Amygdala (tissue), 56 donors: ENCODE measurements at places on chromosomes 6 and 20.

- DNase-seq = no peak
Measured at GRCh38 chr6:79240509-79240908, 6.0 kb upstream of the HMGN3 start.

- no peak for DNase-seq
Measured at GRCh38 chr20:5793916-5794315, 43.7 kb downstream of the SHLD1 start.

DNA sequence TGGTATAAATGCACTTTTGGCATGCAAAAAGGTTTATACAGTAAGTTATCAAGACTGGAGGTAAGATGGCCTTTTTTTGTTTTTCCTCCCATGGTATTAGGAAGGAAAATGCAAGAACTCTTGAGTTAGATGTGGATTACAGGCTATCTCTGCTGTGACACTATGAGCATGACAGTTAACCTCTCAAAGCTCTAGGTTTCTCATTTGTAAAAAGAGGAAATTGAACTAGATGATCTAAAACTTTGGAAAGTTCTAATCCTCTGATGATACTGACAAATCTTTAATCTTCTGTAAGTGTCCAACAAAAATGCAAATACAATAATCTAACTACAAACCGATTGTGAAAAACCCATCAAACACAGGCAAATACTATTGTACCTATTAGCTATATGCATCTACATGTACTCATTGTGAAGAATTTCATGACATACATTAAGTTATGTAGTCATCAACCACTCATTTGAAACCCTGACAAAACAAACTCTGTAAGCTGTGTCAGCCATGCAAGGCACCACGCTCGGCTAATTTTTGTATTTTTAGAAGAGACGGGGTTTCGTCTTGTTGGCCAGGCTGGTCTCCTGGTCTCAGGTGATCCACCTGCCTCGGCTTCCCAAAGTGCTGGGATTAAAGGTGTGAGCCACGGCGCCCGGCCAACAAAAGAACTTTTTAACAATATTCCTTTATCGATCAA, 4.2 kb downstream of the CDK19 start:
- no peak for DNase-seq

DNA sequence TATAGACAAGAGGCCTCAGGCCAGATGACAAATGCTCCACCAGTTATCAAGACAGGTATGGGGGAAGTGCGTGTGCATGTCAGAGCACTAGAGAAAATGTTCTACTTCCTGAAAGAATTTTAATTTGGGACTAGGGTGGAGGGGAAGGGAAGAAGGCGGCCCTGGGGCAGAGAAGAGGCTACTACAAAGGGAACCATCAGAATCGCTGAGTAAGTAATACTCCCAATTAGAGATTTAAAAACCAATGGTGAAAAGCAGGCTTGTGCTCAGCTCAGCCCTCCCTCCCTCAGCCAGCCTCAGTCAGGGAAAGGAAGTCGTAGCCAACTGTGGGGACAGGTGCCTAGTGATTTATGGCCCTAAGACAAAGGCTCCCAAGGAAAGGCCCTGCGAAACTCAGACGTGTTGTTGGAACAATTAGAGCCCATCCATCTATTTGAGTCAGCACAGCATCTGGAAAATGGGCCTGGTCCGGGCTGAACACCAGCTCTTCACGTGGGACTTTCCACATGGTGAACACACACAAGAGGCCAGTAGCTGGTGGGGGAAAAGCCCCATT, 15.0 kb upstream of the MAFB start:
- no peak for DNase-seq

DNA sequence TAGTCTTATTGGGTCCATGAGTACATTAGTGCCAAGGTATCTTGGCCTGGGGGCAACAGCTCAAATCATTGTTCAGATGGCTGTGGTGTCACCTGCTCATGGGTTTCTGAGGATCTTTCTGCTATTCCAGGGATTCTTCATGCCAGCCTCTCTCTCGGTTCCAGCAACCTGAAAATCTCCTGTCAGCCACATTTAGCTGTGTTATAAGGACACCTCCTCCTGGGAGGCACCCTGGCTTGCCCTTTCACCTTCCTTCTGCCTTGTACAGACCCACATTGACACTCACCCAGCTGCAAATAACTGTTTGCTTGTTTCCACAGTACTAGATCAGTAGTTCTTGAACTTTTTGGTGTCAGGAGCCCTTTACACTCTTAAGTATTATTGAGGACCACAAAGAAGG, 159.9 kb downstream of the GRM4 start:
- no peak for DNase-seq

GRCh38 chr6:161198176-161198575, 75.7 kb downstream of the AGPAT4 start:
- DNase-seq = no peak

GRCh38 chr20:32167552-32167951, 40.0 kb downstream of the PLAGL2 start:
- DNase-seq = no peak

DNA sequence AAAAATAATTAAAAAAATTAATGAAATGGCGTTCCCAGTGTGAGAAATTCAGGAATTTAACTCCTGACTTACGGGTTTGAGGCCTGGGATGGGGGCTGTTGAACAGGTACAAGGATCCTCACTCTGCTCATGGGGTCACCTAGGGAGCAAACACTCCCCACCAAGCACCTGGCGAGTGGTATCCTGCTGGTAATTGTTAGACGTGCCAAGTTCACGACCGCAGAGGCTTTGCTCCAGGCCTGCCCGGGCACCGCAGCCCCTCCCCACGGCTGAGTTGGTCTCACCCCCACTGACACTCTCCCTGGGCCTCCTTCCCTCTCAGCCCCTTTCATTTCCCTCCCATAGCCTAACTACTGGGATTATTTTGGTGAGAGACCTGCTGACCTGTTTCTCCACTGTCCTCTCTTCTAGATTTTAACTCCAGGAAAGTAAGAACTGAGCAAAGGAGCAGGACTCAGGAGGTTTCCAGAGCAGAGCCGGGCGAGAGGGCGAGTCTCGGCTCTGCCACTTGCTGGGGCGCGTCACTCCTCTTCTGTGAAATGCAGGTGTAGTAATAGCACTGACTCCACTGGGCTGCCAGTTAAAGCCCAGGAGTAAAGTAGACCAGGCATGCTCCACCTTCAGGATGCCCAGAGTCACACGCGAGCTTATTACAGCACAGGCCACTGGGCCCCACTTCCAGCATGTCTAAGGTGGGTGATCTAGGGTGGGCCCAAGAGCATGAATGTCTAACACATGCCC, 22.8 kb downstream of the BMP7 start:
- DNase-seq = no peak

DNA sequence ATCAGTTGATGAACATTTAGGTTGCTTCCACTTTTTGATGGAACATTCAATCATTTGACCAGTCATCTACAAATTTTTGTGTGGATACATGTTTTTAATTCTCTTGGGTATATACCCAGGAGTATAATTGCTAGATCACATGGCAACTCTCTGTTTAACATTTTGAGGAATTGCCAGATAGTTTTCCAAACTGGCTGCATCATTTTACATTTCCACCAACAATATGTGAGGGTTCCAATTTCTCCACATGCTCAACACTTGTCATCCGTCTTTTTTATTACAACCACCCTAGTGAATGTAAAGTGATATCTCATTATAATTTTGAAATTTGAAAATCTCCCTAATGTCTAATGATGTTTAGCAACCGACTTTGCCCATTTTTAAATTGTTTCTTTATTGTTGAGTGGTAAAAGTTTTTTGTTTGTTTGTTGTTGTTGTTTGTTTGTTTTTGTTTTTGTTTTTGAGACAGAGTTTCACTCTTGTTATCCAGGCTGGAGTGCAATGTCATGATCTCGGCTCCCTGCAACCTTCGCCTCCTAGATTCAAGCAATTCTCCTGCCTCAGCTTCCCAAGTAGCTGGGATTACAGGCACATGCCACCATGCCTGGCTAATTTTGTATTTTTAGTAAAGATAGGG, 53.7 kb upstream of the PDYN start:
- no peak for DNase-seq

GRCh38 chr6:140669321-140669720, 1294.9 kb upstream of the CITED2 start:
- DNase-seq = no peak

DNA sequence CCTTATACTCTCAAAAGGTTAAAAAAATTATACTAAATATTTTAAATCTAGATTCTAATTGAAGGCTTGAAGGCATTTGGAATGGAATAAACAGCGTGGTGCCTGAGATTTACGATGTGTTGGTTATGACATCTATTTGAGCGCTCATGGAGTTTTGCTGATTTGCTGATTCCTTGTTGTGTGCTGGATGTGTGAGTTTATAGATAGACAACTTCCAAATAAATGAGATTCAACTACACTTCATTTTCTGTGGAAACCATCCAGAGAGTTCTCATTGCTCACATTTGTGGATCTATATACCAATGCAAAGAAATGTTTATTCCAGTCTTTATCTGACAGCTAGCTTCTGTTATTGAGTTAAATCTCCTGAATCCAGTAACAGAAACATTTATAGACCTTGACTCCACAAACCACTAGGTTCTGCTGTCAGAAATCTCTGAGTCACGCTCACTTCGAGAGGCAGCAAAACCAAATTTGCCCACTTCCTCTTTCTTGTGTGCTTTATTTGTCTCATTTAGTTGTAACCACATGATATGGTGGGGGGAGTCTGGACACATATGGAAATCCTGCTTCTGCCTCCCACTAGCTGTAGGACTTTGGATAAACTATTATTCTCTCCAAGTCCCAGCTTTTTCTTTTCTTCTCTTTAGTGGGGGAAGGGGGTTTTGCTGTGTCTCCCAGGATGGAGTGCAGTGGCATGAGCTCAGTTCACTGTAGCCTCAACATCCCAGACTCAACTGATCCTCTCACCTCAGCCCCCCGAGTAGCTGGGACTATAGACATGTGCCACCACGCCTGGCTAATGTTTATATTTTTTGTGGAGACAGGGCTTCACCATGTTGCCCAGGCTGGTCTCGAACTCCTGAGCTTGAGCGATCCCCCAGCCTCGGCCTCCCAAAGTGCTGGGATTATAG, 54.5 kb downstream of the IPCEF1 start:
- DNase-seq = no peak

- no peak for DNase-seq
Measured at GRCh38 chr6:133106934-133107333, 134.2 kb upstream of the EYA4 start.

DNA sequence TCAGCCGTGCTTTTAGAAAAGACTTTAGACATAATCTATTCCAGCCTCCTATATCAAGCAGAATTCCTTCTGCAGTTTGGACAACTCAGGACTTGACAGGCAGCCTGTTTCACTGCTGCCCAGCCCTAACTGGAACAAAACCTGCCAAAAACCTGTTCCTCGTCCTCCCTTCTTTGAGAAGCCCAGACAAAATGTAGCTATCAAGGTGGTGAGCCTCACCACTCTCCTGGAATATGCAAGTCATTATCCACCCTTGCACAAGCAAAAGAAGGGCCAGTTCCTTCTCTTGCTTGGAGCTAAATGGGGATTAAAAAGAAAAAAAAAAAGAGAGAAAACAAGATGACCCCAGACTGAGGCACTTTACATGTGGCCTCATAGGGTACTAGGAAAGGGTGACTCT, 64.2 kb downstream of the TFAP2A start:
- DNase-seq = no peak

- no peak for DNase-seq
Measured at GRCh38 chr20:43404878-43405277, 52.8 kb upstream of the SRSF6 start.

DNA sequence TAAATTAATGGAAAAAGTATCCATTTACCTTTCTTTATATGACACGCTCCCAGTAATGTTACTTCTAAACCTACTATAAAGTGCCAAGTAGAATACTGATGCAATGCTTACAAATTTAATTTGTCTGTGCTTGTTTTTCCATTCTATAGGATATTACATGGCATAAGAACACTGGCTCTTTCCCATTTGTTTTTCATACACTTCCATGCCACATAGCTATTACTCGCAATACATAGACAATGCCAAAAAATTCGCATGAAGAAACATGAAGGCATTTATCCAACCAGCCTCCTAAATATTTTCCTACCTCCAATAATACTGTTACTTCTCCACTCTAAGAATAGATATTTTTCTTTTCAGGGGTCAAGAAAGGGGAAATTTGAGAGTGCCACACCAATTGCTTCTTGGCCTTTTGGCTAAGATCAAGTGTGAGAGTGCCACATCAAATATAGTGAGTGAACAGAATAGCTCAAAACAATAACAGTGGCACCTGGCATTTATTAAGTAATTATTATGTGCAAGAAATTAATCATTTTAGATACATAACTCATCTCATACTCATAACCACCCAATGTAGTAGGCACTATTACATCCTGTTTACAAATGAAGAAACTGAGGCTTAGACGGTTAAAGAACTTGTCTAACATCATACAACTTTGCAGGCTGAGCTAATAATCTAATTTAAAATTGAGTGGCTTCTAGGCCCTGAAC, 845 bp upstream of the DST start:
- no peak for DNase-seq

GRCh38 chr20:55417836-55418235, 587.5 kb downstream of the CBLN4 start:
- no peak for DNase-seq
